Amniotic epithelial cell (primary cell): ENCODE measurements at places on chromosomes 5 and 9.

- DNase-seq: no peak
Measured at GRCh38 chr5:116747881-116748280, 173.3 kb upstream of the SEMA6A start.

- no peak for DNase-seq
Measured at GRCh38 chr5:178327931-178328711, 95.5 kb upstream of the PHYKPL start.

DNA sequence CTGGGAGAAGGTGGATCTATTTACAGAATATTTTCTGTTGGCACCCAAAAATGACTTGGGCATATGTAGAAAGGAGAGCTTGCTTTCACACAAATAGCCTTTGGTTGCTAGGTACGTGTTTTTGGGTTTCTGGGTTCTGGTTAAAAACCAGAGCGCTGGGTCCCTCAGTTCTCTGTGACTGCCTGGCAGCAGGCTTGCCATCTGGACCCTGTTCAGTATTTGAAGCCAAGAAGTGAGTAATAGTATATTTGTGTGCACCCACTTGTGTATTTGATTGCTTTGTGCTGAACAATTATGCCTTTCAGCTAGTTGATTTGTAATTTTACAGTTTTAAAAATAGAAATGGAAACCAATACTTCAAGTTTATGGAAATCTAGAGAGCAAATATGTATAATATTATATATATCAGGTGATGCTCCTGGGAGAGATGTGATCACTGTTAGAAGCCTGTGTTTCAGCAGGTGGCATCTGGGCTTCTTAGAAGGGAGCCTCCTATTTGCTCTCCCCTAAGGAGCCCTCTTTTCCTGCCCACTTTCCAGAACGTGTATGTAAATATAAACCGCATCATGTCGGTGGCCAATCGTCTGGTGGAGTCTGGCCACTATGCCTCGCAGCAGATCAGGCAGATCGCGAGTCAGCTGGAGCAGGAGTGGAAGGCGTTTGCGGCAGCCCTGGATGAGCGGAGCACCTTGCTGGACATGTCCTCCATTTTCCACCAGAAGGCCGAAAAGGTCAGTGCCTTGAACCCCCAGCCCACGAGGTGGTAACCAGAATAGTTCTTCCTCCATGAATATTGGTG lies 153.6 kb downstream of the TRIO start:
- DNase-seq: no peak

- no peak for DNase-seq
Measured at GRCh38 chr5:175680020-175680419, 22.1 kb downstream of the HRH2 start.

DNA sequence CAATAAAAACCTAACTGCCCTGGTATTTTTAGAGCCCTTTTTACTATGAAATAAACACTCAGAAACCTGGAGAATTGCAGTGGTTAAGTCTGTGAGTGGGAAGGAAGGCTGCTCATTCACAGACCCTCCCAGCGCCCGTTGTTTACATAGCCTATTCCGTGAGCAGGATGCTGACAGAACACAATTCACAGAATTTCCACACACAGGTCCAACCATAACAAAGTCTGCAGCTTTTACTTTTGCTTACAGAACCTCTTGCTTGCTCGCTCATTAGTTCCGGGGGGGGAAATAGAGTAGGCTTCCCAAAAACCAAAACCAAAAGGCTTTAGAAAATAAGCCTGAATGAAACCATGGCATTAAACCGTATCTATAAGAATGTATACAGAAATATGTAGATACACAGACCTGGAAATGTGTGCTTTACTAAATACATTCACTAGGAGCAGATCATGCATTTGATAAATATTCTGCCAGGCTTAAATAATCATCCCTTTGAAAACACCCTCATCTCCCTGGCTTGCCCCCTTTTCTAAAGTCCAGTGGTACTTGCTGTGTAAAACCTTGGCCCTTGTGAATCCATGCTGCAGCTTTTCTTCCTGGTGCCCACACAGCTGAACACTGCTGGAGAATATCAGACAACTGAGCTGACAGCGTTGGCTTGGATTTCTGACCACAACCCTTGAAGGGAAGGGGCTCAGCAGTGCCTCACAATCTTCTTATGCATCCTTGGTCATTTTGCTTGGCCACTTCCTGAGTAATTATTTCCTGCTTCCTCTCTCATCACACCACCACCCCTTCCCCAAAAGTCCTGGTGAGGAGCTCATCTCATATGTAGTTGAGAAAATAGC lies 128.0 kb downstream of the FANCC start:
- DNase-seq: peak; percentile 81

DNA sequence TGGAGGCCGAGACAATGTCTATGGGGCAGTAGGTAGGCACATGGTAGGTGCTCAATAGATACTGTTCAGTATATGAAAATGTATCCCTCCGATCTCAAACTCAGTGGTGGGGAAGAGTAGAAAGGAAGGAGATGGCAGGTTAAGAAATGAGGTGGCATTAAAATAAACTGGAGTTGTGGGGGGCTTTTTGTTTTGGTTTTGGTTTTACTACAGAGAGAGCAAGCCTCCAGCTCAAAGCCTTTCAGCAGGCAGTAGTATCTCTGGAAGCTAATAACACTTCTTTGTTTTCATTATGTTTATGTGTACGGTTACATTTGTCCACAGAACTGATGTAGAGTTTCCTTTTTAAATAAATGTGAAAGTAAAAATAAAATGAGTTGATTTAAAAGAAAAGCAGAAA lies 8.6 kb downstream of the MFAP3 start:
- DNase-seq: no peak

DNA sequence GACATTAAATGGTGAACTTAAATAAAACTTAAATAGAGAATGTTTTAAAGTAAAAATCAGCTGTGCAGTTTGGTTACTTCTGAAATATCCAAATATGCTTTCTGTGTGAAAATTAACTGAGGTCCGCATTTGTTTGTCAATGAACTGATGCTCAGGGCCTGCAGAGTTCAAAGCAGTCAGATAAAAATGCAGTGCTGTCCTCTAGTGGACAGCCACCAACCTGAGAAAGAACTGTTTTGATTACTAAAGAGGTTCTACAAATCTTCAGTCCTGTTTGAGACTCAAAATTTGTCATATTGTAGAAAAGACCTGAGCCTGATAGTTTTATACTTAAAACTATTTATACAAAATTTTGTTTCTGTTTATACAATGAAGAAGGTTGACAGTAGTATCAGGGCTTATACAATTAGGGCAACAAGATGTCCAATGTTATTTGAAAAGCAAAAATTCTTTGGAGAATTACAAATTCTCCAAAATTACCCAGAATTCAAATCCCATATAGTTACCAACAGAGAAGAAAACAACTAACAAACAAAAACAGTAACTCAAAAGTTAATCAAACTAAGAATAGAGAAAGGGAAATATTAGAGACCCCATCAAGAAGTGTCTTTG lies 232.3 kb upstream of the TBCA start:
- DNase-seq: peak; percentile 57

GRCh38 chr5:45271626-45272025 lies 424.6 kb downstream of the HCN1 start:
- no peak for DNase-seq

- no peak for DNase-seq
Measured at GRCh38 chr5:92885950-92886349, 695.1 kb downstream of the NR2F1-AS1 start.

GRCh38 chr5:115402822-115403577 lies 106.5 kb upstream of the CCDC112 start:
- peak; percentile 80 for DNase-seq

DNA sequence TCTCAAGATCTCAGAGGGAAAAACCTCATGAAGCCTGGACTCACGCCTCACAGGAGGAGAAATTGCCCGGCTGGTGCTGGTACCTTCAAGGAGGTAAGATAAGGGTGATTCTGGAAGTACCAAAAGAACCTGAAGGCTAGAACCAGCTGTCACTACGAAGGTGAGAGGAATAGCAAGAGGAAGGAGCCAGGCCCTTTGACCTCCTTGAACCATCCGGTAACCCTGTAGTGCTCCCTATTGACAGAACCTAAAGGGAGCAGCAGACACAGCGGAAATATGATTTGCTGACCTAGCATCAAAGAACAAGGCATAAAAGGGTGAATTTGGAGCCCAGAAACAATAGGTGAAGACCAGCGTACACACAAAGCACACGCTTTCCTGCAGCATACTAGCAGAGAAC lies 92.2 kb downstream of the DOCK8 start:
- DNase-seq: no peak

DNA sequence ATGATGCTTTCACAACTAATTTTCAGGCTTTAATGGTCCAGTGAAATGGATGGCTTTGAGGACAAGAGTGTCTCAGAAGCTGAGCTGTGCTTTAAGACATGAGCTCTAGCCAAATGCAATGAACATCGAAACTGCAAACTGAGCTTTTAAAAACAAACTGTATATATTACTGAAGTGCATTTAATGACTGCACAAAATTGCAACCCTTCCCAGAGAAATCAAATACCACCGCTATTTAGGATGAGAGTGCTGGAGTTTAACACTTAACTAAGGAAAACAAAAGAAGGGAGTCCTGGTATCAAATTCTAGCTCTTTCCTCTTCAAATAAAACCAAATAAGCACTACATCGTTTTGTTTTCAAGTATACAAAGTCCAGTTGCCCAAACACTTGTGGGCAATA lies 163.9 kb downstream of the SLF1 start:
- DNase-seq: no peak

GRCh38 chr5:60675286-60675685 lies 24.7 kb downstream of the DEPDC1B start:
- DNase-seq: no peak

DNA sequence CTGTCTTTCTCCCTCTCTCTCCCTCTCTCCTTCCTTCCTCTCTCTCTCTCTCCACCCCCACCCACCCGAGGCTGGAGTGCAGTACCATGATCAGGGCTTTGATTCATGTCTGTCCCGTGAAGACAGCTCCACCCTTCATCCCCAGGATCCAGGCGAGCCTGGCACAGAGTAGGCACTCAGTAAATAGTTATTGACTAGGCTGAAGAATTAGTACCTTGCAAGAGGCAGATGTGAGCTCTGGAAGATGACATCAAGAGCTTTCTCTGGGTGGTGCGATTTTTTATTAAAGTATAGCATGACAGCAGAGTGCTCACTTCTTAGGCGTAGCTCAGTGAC lies 24.0 kb upstream of the WDR38 start:
- no peak for DNase-seq
